ENCODE measurements at places on chromosomes 11 and 22.
A peak's percentile ranks its signal among the peaks of the same experiment; 100 is the strongest.

DNA sequence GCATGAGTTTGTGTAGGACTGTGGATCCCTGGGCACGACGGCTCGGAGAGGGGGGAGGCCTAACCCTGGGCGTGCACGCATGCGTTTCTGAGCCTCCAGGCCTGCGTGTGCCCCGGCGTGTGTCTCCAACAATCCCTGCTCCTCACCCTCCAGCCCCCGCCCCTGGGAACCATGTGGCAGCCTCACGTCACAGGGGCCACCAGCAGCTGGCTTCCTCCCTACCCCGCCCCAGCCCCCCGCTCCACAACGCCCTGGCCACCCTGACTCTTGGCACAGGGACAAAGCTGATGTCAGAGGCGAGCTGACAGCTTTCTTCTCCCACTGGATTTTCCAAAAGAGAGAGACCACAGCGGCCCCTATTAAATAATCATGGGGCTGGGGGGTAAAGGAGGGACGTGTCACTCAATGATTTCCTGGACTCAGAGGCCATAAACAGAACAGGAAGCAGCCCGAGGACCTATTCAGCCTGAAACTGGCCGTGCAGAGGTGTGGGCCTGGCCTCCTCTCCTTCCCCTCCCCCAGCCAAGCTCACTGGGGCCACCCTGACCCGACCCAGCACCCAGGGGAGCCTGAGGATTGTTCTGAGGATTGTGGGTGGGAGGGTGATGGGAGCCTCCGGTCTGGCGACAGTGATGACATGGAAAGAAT lies 6.8 kb upstream of the LIF start:
- DNase-seq = no peak

- no peak for DNase-seq
These were observed 780 bp upstream of the ALDH3B2 start for GRCh38 chr11:67675058-67675747.

DNA sequence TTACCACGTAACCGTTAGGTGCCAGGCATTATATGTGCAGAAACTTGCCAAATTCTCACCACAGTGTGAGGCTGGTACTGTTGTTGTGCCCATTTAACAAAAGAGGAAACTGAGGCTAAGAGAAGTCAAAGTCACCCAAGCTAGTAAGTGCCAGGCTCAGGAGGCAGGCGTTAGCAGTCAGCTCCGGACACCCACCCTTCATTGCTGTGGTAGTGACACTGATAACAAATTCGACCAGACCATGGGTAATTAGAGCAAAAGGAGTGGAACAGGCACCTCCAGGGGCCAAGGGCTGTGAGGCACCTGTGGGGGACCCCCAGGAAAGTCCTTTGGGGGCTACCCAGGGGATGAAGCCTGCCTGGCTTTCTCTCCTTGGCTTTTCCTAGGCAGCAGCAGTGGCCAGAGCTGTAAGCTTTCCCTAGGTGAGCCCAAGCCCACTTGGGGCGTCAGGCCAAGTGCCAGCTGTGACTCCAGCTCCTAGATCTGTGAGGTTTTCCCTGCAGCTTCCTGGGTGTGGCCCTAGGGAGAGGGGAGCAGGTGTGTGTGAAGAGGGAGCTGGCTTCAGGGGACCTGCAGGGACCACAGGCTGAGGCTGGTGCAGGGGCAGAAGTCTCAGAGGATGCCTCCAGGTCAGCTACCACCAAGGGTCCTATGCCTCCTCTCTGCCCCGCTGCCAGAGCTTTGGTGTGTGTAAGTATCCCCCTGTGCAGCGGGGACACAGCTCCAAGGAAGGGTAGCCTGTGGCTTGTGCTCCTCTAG lies 19.7 kb upstream of the ALX4 start:
- DNase-seq = no peak

GRCh38 chr11:818396-819128 lies at the start of gene PNPLA2:
PNPLA2 (plus strand) TSS chr11:818914; CDS start chr11:819719, 805 bp downstream.
- no peak for DNase-seq

GRCh38 chr11:80815752-80816453 lies 1375.1 kb upstream of the TENM4 start:
- no peak for DNase-seq

GRCh38 chr22:32216911-32217310 lies 12.0 kb upstream of the RFPL2 start:
- no peak for DNase-seq

DNA sequence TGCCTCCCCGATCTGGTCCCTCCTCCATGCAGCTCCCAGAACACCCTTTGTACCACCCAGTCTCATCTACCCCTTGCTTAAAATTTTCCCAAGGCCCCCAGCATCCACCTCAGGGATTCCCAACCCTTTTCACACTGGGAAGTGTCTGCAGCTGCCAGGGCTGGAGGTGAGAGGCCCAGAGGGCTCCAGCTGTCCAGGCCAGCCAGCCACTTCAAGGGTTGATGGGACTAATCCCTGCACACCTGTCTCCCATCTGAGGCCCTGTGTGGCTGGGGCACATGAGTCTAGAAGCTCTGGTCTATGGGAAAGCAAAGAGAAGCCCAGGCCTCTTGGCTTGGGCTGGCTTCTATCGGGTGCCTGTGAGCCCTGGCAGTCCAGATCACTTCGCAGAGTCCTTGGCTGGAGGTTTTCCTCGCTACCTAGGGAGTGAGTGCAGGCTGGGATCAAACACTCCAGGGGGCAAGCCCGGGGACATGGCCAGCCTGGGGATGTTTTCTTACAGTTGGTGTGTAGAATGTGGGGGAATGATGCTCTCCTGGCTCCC lies 41.1 kb upstream of the TPBGL start:
- DNase-seq = no peak

DNA sequence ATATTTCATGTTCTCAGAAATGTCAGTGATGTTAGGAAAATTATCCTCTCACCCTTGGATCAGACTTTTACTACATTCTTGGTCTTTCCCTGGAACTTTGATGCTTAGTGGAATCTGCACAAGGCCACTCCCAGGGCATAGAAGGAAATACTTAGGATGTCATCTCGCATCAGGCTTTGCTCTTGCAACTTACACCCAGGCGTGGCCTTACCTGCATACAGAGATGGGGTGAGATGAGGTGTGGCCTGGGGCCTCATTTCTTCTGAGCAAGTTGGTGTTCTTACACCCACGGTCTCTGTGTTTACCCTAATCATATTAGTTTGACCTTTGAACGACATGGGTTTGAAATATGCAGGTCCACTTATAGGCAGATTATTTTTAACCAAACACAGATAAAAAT lies 19.0 kb upstream of the OR52K2 start:
- DNase-seq = no peak

DNA sequence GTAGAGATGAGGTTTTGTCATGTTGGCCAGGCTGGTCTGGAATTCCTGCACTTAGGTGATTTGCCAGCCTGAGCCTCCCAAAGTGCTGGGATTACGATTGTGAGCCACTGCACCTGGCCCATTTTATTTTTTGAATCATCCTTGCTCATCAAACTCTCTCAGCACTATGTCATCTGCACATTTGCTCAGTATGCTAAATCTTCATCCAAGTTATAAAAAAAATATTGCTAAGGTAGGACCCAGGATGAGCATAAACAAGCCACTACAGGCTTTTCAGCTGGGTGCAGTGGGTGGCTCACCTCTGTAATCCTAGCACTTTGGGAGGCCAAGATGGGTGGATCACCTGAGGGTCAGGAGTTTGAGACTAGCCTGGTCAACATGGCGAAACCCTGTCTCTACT lies 510.1 kb upstream of the LARGE1 start:
- DNase-seq = no peak

- DNase-seq = no peak
These were observed 1.4 kb upstream of the APOA5 start for GRCh38 chr11:116792869-116793771.

DNA sequence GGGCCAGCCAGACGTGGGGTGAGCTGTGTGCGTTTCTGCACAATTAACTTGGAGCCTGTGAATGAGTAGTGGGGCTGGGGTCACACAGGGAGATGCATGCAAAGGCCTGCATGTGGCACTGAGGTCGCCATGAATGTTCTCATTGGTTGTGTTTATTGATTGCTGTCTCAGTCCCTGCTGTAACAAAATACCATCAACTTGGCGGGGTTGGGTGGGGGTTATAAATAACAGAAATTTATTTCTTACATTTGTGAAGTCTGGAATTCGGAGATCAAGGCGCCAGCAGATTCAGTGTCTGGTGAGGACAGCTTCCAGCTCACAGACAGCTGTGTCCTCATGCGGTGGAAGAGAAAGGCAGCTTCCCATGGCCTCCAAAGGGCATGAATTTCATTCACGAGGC lies 29.3 kb upstream of the PHF21B start:
- no peak for DNase-seq

- DNase-seq = no peak
These were observed 68.6 kb upstream of the ATXN10 start for GRCh38 chr22:45602824-45603595.

DNA sequence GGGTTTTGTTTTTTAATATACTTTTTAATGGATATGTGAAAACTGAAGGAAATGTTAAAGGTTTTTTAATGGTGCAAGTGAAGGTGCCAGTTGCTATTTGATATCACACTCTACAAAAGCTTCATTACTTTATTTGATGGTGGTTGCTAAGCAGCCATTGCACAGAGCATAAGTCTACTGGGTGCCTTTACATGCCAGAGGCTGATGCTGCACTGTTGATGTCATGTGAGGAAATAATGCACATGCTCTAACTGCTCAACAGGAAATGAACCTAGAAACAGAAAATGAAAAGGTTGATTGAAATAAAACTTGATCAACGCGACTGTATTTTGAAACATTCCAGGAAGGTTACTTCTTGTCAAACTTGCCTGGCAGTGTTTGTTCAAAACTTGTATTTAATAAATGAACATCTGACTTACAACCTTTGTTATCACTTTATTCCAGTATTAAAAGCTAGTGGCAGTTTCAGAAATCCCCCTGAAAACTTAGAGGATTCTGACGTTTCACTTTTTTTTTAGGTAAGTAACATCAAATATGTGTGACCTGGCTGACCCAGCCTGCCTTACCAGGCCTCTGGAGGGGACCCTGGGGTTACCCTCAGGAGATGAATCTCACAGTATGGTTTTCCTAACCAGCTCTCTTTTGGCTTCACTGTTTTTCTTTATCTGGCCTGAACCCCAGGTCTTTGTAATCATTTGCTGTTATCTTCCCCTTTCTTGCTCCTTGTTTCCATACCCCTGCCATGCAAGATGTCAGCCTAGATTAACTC lies 2.4 kb upstream of the ATP5MG start:
- peak; percentile 3 for DNase-seq

GRCh38 chr11:76181371-76181770 lies 24.9 kb downstream of the WNT11 start:
- DNase-seq = no peak

GRCh38 chr22:46147471-46148267 lies 2.7 kb upstream of the PPARA start:
- DNase-seq = no peak

GRCh38 chr22:21697880-21698279 lies 32.1 kb downstream of the PPIL2 start:
- DNase-seq = no peak

GRCh38 chr11:126914166-126914565 lies 86.4 kb downstream of the KIRREL3 start:
- no peak for DNase-seq
